ENCODE measurements at places on chromosomes 3 and 15.

DNA sequence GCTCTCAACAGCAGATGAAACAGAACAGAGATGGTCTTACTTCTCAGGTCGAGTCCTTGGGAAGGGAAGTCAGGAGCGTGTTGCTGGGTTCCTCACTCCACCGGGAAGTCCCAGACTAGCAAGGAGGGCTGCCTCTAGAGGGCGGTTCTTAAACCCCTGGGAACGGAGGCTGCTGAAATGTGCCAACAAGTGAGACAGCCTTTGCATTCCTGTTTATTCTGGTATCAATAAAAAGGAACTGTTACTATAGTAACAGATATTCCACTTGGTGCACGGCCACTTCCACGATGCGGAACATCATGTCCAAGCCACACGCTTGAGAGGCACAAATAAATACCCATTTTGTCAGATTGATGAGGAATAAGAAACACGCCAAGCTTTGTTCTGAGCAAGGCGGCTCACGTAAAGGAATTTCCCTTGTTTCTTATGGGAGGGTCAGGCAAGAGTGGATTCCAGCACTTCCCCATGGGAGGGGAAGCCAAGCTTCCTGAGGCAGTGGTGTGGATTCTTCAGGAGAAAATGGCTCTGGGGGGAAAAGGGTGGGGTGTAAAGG lies at the start of gene FAM107A:
Gene FAM107A (minus strand): TSS at position 123 of the 553 bp plus-strand sequence. CDS start 7,531 bp downstream, outside the sequence.
- no peak for DNase-seq

DNA sequence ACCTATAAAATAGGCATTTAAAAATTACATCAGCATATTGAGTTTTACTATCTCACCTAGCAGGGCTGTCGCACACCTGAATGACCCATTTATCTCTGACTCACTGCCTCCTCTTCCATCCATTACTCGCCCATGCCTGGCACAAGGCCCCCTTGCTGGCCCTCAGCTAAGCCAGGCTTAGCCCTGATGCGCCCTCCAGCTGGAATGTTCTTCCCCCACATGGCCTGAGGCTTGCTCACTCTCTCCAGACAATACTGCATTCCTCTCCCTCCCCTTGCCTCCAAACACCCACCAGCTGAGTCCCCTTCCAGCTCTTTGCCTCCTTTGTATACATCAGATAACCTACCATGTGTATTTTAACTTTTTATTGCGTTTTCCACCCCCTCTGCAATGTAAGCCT lies 7.2 kb downstream of the SH3BP5 start:
- DNase-seq, result no peak

- no peak for DNase-seq
Measured at GRCh38 chr3:40504636-40505430, 1.0 kb upstream of the ZNF620 start.

GRCh38 chr15:38522922-38523321 lies 41.7 kb downstream of the RASGRP1 start:
- no peak for DNase-seq

- DNase-seq, result no peak
Measured at GRCh38 chr3:32959371-32959770, 7.9 kb downstream of the CCR4 start.

GRCh38 chr3:138984816-138985215 lies 21.3 kb downstream of the PRR23A start:
- no peak for DNase-seq

- no peak for DNase-seq
Measured at GRCh38 chr3:43198791-43199644, 87.3 kb upstream of the SNRK start.

GRCh38 chr3:18124501-18124900 lies 300.6 kb downstream of the SATB1 start:
- no peak for DNase-seq

DNA sequence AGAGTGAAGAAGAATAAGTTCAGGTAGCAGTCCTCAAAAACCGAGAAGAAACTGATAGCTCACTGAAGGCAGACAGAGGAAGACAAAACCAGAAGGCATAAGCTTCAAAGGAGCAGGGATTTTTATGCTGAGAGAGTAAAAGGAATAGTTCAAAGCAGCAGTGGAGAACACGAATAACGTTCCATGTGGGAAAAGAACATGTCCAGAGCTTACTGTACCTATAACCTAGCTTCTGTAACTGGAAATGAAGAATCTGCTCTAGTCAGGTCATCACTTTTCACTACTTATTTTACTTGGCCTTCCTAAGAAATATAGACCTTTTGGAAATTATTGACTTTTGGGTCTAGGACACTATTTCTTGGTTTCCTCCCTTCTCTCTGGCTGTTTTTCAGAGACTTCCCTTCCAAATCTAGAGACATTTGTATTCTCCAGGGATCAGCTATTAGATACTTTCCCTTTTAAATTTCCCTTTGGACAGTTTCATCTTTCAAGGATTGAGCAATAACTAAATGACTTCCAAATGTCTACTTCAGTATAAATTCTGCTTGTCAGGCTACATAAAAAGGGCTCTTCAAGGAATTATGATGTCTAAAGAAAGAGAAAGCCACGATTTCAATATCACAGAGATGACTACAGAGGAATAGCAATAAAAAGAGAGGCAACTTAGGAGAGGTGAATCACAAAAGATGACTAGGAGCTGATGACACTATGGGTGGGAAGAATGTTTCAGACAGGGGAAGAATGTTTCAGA lies 46.7 kb downstream of the UBE3A start:
- no peak for DNase-seq

GRCh38 chr3:11784971-11785377 lies 61.7 kb downstream of the TAMM41 start:
- DNase-seq, result no peak

DNA sequence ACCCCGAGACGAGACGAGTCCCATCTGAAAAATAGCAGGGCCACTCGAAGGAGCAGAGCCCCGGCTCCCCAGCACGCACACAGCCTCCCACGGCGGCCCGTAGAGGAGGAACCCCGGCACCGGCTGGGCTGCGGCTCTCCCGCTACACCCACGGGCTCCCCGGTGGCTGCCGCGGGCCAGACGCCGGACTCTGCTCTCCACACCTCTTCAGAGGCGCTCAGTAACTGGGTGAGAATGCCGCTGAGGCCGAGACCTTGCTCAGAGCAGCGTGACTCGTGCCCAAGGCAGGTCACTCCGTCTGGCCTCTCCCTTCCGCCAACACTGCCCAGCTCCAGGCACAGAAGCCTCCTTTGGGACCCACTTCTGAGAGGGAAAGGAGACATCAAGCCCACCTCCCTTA lies 34.4 kb downstream of the TNK2 start:
- no peak for DNase-seq

- no peak for DNase-seq
Measured at GRCh38 chr15:59048897-59049296, 56.0 kb upstream of the CCNB2 start.

DNA sequence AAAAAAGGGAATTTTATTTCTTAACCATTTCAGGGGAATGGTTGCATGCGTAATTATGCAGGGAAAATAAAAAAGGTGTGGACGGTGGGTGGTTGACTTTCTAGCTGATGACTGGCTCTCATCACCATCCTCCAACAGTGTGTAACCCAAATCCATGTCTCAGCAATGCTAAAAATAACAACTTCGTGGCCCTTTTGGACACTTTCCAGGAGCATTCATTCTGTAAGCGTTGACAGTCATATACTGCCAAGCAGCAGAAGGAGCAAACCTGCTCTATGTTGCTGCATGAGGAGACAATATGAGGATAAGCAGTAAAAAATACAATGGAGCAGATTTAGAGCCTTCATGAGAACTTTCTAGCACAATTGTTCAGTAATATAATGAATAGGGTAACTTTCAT lies 189.1 kb downstream of the ANXA2 start:
- DNase-seq, result peak; percentile 81

DNA sequence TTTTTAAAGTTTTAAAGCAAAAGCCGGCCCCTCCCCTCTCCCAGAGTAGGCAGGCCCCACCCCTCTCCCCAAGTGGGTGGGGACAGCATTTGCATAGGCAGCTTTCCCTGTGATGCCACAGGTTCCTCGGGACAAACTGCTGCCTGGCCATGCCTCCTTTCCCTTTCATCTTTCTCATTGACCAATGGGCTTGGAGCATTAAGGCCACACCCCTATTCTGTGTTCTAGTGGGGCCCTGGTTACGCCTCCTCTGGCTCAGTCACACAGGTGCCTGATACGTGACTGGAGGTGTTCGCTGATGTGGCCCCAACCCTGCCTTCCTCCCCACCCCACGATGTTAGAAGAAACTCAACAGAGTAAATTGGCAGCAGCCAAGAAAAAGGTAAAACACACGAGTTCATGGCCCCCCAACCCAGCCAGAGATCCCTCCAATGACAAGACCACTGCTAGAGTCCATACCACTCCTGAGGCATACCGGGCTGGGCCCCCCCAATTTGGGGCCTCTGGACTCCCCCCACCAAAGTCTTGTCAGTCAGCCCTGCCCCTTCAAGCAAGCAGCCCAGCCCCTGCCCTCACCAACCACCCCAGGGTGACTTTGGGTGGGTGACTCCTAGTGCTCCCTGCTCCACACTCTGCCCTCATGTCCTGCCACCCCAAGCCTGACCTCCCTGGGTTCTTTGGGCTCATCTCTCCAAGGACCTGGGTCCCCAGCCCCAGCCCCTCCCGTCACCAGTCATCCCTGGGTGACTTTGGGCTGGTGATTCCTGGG lies 62.8 kb upstream of the CSPG4 start:
- DNase-seq, result no peak

Data from NCI-H446 treated with DMSO at 0.1 percent for 48 hours (cell line).